Stimulated activated CD8-positive, alpha-beta memory T cell treated with anti-CD3 and anti-CD28 coated beads, Interleukin-4, amount 100 ng/mL, for 4 hours (primary cell): ENCODE measurements at places on chromosomes 5 and 9.

DNA sequence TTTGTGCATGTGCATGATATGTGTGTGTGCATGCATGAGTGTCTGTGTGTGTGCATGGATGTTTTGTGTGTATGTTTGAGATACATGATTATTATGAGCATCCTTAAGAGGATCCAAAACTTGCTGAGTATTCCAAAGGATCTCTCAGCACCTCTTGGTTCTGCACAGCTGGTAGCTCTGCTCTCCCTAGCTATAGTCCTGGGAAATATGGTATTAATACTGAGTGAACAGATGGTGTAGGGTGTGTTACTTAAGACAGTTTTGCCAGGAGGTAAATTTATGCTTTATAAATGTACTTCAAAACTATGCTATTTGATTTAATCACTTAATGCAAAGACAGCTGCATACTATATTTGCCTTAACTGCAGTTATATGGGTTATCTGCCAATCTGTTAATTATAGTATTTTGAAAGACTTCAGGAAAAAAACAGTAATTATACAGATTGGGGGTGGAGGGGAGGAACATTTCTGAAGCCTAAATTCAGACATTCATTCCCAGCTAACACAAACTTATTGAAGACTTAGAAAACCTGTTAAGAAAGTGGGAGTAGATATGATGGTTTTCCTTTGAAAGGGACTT is 215.5 kb downstream of the MPDZ start:
- DNase-seq: no peak

DNA sequence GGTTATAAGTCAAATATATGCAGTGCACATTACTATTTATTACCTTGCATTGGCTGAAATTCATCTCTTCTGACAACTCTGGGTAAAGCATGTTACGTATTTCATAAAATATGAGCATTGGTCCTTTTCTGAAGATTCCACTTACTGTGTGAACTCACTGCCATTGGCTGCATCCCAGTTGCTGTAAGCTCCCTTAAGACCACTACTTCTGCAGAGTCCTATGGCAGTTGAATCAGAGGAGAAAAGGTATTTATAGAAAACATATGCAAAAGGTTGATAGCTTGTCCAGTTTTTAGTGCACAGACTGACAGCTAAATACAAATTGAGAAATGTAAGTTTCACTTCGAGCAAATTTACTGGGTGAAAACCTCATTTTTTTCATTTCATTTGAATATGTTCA is 394.6 kb upstream of the ARRDC3 start:
- no peak for DNase-seq

DNA sequence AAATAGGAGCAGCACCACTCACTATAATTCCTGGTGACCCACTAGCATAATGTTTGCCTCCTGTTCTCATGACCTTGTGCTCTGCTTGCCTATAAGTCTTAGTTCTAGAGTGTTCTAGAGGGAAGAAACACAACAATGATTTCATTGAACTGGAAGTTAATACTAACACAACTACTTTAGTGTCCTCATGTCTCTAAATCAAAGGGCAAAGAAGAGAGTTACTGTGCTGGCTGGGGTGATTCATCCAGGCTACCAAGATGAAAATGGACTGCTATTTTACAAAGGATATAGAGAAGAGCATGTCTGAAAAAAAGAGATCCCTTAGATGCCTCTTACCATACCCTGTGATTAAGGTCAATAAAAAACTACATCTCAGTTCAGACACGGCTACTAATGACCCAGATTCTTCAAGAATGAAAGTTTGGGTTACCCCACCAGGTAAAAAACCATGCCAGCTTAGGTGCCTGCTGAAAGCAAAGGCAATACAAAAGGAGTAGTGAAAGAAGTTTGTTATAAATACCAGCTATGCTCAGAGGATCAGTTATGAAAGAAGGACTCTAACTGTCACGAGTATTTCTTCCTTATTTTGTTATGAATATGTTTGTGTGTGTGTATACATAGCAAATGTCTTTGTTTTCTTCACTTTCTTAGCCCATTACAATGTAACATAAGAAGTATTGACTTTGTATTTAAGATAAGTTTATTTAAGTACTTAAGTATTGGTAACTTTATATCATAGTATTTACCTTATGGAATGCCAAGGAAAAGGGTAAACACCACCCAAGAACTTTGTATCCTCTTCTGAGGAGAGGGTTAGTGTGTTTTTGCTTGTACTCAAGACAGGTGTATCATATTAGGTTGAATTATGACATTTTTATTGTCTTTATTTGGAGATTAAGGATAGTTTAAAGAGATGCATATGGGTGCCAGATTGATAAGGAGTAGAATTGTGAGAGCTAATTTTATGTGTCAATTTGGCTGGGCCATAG is 314.1 kb upstream of the PTGER4 start:
- DNase-seq: no peak

- DNase-seq: no peak
Measured at GRCh38 chr5:107388141-107388861, 282.4 kb downstream of the EFNA5 start.

DNA sequence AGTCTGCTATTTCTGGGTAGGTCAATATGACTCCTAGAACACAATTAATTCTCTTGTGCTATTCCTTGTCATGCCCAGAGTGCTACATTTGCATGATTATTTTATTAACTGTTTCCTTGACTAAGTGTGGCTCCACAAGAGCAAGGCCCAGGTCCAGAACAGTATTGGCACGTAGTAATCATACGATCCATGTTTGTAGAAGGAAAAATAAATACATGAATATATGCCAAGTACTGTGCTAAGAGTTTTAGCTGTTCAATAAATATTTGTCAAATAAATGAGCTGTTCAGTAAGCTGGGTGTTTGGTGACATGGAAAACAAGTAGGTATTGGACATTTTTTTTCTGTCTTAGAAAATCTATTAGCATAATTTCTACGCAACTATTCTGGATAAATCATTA is 995.9 kb downstream of the MAT2B start:
- DNase-seq: no peak
